ENCODE measurements at places on chromosomes 3 and 15.

GRCh38 chr15:94607176-94607654, 375.9 kb downstream of the MCTP2 start:
- no peak for DNase-seq

DNA sequence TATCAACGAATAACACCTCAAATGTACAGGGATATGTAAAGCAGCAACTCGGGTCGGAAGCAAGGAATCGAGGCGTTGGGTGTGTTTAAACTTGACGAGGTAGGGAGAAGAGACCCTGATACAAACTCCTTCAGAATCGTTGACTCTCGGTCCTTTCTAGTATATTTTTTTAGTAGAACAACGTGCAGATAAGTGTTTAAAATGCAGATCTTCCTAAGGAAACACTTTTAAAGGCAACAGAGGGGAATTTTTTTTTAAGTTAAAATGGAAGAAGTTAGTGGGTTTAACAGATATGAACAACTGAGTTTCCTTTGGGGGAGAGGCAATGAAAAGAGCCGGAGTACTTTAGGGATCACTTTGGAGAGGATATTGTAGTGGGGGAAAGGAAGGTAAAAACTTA, 1.1 kb upstream of the KPNA4 start:
- DNase-seq, result no peak

GRCh38 chr3:17040322-17040989, 155.7 kb downstream of the PLCL2 start:
- DNase-seq, result no peak

GRCh38 chr15:44735482-44736180, 697 bp upstream of the TRIM69 start:
- peak; percentile 45 for DNase-seq

- no peak for DNase-seq
Observed at GRCh38 chr15:66225656-66226274, 27.8 kb downstream of the MEGF11 start.

DNA sequence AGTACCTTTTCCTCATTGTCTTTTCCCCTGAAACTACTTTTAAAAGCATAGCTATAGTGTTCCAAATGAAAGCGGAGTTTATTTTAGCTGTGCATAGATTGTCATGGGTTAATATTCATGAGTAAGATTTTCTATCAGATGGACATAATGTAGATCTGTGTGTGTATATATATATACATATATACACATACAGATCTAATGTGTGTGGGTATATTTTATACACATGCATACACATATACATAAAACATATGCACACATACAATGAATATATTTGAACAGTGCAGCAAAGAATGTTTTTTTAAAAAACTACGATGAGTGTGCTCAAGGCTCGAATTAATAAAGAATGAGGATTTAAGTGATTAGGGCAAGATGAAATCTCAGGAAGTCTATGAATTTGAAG, 328.3 kb upstream of the IL12A start:
- DNase-seq, result no peak

DNA sequence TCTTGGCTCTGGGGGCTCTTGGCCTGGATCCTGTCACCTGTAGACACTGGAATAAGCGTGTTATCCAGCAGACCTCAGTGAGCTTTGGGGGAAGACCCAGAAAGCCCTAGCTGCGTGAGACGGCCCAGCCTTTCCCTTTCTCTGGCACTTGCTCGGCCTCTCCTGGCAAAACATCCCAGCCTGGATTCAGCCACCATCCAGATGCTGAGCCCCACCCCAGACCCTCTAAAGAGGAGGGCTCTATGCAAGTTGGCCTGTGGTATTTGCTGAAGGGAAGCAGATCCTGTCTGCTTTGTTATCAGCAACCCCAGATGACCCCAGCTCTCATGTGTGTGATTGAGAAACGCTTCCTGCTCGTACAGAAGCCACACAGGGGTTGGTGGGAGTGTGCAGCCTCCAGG, 267.2 kb downstream of the FAM43A start:
- no peak for DNase-seq

DNA sequence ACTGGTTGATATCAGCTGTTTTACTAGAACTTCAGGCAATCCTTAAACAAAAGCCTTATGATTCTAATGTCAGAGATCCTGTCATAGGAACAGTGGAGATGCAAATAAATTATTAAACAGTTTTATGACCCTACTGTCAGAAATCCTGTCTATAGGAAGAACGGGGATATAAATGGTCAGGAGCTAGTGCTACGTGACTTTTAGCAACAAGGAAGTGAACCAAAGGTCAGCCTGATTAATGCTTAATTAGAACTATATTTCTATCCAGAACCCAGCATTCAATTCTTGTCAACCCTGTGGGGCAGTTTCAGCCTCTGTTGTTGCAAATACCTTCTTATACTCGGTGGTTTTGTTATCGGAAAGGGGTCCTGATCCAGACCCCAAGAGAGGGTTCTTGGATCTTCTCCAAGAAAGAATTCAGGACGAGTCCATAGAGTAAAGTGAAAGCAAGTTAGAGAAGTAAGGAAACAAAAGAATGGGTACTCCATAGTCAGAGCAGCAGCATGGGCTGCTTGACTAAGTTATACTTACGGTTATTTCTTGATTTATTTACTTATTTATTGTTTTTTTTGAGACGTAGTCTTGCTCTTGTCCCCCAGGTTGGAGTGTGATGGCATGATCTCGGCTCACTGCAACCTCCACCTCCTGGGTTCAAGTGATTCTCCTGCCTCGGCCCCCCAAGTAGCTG, 59.9 kb upstream of the RNU6-1 start:
- no peak for DNase-seq

- no peak for DNase-seq
Observed at GRCh38 chr3:116963802-116964201, 254.2 kb downstream of the TUSC7 start.

DNA sequence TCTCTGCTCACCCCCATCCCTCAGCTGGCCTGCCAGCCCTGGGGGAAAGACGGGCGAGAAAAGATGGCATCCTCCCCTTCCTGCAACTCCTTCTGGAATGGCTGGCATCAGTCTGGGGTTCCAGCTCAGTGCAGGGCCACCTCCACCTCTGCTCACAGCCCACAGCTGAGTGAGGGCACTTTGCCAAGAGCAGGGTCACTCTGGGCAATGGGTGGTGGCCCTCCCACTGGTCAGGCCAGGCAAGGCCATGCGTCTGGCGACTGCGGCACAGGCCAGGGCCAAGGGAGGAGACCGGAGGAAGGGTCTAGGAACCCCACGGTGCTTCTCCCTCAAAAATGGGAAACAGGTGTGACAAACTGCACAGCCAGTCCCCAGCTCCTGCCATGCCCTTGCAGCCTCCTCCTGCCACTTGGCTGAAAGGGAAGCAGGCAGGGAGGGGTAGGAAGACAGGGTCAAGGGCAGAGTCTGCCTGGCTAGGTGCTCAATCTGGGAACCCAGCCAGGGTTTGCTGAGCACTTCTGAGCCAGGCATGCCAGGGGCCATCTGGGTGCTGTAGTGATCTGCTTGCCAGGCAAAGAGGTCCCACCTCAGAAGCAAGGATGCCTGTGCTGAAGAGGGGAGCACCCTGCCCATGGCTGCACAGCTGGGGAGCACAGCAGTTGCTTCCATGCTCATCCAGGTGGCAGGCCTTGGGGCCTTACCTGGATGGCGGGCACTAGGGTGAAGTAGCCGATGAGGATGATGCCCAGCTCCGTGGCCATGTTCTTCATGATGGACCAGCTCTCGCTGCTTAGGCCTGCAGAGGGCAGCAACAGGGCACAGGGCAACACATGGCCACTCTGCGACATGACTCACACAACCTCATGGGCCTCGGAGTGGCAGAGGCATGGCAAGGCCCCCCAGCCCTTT, 41.2 kb downstream of the PTPN23 start:
- no peak for DNase-seq

- no peak for DNase-seq
Observed at GRCh38 chr3:69115731-69116130, 6.7 kb downstream of the LMOD3 start.

DNA sequence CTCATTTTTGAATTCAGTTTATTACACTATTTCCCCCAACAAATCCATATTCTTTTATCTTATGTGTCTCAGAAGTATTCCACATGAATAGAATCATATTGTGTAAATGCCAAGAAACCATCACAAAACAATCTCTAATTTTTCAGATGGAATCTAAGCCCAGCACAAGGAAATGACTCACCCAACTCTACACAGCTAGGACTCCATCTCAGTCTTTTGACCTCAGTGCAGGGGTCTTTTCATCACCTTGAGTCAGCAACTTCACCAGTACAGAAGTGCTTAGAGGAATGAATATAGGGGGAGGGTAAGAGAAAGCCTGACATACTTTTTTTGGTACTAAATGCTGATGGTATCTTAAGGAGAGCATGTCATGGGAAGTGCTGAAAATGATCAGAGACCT, 169.3 kb upstream of the LRRN1 start:
- no peak for DNase-seq

DNA sequence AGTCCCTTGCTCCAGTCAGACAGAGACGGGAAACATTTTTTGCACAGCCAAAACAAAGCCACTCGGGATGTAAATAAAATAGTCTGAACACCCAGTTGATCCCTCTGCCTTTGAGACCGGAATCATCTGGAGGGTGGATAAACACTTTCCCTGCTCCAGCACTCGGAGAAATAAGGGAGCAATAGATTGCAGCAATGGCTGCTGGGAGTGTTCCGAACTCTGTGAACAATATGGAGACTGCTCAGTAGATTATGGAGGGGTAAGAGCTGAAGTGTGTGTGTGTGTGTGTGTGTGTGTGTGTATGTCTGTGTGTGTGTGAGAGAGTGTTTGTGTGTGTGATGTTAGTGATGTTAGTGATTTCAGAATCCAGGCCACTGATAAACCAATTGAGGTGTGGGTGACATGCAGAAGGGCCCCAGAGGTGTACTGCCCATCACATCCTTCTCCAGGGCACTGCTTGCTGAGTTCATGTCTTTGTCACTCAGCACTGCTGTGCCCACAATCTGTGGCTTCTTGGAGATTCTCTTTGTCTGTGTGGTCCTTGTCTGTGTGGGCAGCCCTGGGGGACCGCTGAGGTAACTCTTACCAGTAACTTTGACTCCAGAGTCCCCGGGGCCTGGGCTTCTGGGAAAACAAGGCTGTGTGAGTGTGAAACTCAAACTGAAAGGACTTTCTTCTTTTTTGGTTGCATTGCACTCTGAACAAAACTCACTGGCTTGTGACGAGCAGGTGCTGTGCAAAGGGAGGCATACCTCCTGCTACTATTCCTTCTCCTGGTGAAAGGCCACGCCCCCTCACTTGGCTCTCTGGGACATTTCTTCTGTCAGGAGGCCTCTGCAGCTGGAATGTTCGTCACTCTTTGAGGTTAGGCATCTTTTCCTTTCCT, 23.0 kb downstream of the CRYGS start:
- DNase-seq, result no peak

DNA sequence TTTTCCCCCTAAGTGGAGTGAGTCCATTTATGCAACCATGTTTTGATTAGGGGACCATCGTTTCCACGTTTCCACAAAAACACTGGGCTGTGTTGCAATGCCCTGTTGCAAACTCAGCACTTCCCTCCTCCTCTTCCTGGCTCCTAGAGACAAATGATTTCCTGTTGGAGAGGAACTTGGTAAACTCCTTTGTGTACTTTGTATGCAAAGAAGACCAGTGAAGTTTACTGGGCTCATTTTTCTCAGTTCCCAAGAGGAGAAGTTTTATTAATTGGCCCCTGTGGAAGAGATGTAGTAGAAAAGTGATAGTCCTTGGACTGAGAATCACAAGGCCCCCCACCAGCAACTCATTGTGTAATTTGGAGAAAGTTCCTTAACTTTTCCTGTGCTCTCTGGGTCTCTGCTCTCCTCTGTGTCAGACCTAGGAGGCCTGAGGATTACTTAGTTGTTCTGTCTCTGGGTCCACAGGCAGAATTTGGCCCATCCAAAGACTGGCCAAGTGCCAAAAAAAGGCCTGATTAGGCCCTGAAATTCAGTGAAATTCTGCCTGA, 95.0 kb downstream of the ATG7 start:
- DNase-seq, result no peak

DNA sequence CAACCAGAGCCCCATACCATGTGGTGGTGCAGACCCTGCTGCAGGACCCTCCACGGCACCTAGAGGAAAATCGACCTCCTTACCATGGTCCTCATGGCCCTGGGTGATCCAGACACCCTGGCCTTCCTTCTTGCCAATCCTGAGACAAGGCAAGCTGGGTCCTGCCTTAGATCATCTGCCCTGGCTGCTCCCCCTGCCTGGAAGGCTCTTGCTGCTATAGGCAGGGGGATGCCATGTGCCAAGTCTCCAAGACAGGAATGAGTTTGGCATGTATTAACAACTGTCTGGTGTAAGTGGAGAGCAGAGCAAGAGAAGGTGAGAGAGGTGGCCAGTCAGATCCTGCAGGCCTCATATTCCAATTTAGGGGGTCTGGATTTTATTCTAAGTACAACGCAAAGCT, 7.5 kb downstream of the HEG1 start:
- no peak for DNase-seq

GRCh38 chr3:143001034-143001368, 369 bp upstream of the U2SURP start:
- no peak for DNase-seq

DNA sequence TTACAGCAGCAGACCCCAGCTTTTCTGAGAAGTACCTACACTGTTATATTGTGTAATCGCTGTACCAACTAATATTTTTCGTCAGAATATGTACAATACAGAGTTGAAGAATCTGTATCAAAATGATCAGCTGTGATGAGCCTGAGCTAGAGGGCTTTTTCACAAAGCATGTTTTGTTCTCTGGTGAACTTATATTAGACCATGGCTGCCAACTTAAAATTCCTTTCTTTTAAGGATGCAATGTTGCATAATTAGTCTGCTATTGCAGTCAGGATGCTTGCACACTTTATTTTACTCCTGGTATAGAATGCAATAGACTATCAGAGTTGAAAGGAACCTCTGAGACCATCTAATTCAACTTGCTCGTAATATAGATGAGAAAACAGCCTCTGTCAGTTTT, 127.8 kb downstream of the RBMS3 start:
- DNase-seq, result no peak

DNA sequence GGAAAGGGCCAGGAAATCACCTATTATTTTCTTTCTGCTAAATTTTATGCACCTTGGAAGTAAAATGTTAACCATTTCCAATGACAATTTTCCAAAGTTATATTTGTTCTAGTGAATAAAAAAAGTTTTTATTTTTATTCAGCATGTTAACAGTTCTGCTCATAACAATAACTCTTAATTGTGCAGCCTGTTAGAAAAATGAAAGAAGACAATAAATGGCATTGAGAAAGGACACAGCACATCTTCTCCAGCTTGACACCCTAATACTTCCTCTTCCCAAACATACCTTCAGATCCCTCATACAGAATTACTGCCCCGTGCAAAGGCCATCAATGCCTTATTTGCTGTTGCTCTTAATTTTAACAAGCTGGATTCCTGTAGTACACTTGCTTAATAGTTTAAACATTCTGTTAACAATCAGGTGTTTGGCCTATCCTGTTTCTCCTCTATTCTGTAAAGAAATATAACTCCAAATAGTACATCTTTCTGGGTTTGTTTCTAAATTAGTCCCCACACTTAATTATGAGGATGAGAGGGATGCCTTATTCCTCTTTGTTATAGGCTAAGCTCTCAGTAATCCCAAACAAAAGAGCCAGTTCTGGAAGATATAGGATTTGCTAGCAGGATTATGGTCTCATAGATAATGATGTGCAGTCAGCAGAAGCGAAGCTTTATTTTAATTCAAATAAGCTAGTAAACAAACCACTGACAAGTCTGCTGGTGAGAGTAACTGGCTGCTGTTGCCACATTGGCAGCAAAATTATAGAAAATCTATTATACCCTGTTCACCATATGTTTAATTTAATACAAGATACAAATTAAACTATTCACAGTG, 19.2 kb upstream of the SOX2 start:
- no peak for DNase-seq

All from CD4-positive, alpha-beta T cell treated with Interleukin-1 beta for 1 hour (primary cell).